ENCODE measurements at places on chromosomes 5 and 9.

GRCh38 chr5:178382754-178383164 lies 150.2 kb upstream of the PHYKPL start:
- no peak for DNase-seq

DNA sequence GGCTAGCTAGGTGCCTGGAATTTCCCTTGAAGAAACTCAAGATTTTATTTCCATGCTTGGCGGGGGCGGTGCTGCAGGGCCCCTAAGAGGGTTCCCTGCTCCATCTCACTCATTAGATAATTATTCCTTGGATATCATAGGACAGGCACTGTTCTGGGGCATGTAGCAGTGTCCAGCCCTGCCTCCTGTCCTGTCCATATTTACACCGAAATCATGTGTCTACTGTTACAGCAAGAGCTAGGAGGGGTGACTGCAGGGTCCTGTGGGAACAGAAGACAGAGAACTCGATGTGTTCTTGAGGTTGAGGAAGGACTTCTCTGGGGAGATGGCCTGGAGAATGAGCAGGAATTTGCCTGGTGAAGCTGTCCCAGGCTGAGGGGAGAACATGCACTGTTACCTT lies 96.6 kb downstream of the CYFIP2 start:
- DNase-seq: no peak

DNA sequence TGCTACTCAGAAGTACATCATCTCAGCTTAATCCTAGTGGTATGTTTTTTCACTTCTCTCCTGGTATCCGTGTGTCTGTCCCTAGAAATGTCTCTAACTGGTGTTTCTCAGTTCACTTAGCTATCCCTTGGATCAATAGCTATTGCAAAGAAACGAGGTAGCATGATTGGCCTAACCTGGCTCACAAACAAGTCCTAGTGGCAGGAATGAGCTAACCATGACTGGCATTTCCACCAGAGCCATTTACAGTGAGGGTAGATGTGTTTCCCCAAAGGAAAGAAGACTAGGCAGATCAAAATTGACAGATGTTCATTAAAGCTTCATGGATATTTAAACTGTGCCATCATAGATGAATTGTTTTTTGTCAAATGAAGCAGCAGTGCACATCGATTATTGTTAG lies 82.5 kb downstream of the PALM2AKAP2 start:
- no peak for DNase-seq

DNA sequence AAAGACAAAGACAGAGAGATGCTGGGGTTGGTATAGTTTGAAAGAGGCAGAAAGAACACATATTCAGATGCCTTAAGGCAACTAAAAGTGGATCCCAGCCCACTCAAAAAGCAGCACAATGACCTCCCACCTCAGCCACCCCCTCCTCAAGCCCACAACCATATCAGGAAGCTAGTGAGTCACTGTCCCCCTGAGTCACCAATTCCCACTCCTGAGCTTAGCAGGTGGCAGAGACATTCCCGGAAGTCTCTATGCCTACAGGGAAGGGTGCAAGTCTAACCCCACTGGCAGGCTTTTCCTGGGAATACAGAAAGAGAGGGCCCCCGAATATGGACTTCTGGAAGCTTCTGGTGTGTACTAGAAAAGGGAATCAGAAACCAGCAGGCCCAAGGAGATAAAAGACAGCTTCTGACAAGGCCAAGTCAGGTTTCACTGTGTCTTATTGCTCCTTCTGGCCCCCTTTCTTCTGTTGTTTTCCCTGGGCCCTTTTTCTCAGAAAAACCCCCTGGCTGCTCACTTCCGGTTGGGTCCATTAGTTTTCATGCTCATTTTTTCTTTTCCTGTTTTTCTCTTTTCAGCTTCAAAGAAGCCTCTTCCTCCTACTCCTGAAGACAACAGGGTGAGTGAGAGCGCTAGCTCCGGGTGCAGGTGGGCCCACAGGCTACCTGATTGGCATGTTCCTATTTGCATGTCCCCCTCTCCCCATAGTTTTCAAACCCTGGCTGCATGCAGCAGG lies 36.8 kb downstream of the ITK start:
- DNase-seq: no peak

DNA sequence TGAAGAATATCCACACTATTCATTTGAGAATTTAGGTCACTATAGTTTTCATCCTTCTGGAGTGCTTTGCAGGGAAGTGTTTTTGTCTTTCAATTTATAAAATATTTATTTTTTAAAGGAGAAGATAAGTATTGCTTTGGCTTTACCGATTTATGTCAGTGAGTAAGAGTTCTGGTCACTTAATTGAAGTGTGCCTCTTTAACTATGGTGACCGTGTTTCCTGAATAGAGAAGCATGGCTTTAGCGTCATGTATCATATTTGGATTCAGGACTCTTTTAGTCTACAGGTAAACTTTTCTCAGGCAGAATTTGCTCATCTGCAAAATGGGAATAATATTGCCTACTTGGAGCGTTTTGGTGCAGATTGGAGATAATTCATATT lies 902 bp downstream of the BDP1 start:
- DNase-seq: no peak

- peak; percentile 19 for DNase-seq
Measured at GRCh38 chr5:153489611-153490010, 859 bp upstream of the GRIA1 start.

DNA sequence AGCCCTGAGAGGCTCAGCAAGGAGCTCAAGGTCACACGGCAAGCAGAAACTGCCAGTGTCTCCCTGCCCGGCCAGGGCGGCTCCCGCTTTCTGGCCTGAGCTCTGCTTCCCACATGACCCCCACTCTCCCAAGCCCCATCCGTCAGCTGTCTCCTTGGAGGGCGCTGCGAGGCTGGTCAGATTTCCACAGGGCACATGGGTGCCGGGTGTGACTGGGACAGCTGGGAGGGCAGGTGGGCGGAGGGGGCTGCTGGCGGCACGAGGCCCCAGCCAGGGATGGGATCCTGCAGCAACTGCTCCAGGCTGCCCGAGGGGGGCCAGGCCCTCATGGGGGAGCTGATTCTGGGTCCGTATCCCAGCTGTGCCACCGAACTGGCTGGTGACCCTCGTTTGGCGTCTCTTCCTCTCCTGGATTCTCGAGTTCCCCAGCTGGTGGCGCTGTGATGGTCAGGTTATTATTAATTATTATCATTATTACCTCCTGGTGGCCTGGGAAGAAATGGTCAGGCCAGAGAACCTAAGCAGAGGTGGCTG lies 12.9 kb upstream of the WDR38 start:
- no peak for DNase-seq

DNA sequence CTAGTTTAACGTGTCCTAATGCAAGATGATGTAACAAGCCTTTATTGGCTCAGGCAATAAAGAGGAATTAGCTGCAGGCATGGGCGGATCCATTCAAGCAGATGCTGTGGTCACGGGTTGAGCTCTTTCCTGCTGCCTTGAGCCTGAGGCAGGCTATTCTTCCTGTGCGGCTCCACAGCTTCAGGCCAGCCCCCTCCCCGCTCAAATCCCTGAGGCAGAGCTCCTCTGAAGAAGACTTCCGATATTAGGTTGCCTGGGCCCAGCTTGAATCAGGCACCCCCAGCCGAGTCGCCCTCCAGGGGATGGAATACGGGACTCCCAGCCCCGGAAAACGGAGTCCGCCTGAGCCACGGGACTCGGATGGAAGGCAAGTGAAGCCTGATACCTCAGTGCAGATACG lies 95.0 kb upstream of the RUFY1 start:
- DNase-seq: no peak
